ENCODE measurements at places on chromosomes 16 and 17.

DNA sequence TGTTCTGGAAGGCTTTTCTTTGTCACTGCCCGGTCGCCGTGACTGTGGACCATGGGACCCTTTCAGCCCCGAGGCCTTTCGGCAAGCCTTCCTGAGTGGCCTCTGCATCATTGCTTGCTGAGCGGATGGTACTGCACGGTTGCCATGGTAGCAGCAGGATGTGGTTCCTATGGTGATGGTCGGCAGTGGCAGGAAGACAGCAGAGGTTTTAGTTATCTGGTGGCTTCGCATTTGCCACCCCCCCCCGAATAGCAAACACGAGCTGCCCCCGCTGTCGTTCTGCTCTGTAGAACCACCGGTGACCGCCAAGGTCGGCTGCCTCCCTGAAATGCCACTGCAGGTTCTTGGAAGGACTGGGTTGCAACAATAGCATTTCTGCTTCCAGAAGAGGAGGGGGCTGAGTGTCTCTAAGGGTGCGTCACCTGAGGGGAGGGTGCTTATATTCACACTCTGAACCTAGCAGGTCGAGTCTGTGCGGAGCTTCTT is 76.6 kb downstream of the CMIP start:
- peak; percentile 65 for DNase-seq

- no peak for DNase-seq
Observed at GRCh38 chr16:68414581-68414980, 33.7 kb downstream of the SMPD3 start.

GRCh38 chr16:20822521-20823325 is 16.4 kb downstream of the REXO5 start:
- DNase-seq: no peak

GRCh38 chr16:12868169-12868568 is 33.2 kb upstream of the SHISA9 start:
- DNase-seq: no peak

DNA sequence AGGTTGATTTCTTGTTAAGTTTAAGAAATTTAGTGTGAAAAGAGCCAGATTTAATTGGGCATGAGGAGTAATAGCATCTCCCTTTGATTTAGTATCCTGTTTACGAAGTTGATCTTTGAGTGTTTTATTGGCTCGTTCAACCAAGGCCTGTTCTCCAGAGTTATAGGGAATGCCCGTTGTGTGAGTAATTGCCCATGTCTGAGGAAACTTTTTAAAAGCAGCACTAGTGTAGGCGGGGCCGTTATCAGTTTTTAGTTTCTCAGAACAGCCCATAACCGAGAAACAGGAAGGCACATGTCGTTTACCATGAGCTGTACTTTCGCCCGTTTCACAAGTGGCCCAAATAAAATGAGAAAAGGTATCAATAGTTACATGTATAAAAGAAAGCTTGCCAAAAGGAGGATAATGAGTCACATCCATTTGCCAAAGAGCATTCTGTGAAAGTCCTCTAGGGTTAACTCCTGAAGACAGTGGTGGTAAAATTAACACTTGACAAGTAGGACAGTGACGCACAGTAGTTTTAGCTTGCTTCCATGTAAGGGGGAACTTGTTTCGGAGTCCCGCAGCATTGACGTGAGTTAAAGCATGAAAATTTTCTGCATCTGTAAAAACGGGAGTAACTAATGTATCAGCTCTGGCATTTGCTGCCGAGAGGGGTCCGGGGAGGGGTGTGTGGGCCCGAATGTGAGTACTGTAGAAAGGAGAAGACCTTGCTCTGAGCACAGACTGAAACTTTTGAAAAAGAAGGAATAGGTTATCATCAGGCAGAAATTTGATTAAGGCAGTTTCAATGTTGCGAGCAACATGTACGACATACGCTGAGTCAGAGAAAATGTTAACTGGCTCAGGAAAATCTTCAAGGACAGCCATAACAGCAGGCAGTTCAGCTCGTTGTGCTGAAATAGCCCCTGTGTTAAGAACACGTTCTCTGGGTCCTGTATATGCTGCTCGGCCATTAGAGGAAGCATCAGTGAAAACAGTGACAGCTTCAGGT is 18.5 kb upstream of the KCTD5 start:
- DNase-seq: no peak

DNA sequence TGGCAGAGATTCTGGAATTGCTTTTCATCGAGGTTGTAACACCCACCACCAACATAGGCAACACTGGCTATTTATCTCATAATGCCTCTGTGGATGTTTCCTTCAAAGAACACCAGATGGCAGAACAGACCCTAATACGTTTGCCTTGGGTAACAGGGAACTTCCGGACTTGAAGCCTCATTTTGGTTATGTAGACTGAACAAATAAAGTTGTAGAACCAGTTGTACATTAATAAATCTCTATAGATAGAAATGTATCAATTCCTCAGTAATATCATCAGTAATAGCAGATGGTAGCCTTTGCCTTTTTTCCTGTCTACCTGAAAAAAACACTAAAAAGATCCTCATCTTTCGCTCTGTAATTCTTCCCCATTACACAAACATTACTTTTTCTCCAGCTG is 25.9 kb upstream of the APOH start:
- peak; percentile 7 for DNase-seq
